Fibroblast of pulmonary artery (primary cell): ENCODE measurements at places on chromosomes 6 and 20.

- DNase-seq, result no peak
Measured at GRCh38 chr20:13081877-13082276, 73.1 kb downstream of the SPTLC3 start.

DNA sequence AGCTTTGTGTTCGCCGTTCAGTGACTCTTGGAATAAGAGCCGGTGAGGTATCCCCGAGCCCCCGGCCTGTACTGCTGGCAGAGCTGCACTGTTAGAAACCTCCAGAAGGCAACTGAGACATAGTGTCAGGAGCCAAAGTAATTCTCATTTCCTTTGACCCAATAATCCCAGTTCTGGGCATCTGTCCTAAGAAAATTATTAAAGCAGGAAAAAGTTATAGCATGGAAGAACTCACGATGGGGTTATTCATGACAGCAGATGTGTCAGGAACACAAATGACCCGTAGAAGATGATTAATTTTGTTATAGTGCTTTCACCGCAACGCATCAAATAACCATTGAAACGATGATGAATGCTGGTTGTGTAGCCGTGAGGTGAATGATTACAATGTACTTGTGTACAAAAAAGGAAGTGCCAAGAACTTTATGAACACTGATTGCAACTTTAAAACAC lies 20.3 kb downstream of the CYP21A2 start:
- no peak for DNase-seq

DNA sequence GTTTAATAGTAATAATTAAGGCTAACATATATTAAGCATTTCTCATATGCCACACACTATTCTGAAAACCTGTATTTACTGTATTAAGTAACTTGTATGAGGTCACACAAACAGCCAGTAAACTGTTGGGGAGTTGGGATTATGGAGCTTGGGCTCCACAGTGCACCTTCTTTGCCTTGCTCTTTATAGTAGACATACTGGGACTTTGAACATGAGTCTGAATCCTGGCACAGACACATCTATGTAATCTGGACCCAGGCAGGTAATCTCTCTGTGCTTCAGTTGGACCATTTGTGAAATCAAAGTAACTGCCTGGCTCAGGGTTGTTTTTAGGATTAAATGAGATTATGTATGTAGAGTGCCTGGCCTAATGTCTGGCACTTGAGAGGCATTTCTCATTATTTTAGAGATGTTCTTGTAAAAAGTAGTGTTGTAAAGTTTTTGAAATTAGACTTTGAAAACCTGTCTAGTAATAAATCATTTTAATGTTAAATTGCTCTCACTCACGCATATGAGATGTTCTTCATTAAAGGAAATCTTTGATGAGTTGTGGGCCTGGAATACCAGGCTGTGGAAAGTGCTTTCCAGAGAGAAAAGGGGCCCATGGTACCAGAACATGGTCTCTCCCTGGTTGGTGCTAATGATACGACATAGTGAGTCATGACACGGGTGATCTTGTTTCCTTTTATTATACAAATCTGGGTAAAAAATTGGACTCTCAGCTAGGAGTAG lies 34.3 kb downstream of the LRRC1 start:
- no peak for DNase-seq

GRCh38 chr20:57009355-57009754 lies 257.1 kb downstream of the BMP7 start:
- DNase-seq, result no peak

GRCh38 chr6:73704798-73705197 lies 8.8 kb downstream of the CD109 start:
- no peak for DNase-seq

GRCh38 chr20:62734881-62735280 lies 26.2 kb downstream of the NTSR1 start:
- DNase-seq, result no peak

DNA sequence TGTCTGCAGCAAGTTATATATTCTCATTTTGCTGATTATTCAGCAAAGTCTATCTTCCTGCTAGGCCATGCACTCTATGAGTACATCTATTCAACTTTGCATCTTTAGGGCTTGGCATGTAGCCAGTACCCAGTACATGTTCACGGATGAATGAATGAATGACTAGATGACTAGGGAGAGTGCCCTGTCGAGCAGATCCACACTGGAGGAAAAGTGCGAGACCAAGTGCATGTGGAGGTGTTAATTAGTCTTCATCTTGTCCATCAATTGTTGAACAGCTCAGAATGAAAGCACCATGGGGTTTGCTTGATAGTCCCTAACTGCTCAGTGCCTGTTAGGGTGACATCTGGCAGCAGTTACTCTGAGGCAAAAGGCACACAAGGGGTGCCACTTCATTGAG lies 30.4 kb downstream of the TM9SF4 start:
- no peak for DNase-seq

- DNase-seq, result no peak
Measured at GRCh38 chr20:19743640-19743995, 14.4 kb upstream of the RIN2 start.

DNA sequence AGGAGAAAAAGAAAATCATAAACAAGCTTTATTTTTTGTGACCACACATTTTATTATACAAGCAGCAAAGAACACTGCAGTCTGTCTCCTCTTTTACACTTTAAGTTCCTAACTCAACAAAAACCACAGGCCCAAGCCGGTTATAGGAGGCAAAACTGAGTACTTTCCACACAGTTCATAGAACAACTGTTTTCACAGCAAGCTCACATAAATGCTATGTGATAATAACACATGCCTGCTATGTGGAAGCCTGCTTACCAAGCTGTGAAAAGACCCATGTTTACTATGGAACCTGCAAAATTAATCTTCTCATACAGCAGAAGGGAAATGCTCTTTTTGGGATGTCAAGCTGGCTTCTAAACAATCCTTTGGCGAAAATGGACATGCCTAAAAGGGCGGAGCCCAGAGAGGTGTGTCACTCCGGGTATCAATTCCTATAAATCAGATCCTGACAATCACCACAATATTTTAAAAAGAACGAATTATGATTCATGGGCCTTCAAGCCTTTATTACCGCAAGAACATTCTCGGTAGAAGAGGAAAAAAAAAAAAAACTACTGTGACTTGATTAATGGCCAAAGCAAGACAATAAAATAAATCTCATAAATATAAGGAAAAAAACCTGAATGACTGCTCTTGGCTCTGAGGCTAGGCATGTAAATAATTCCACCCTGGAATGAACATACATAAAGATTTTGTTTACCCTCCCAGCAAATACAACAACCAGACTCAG lies 2.6 kb downstream of the TRERF1 start:
- no peak for DNase-seq

DNA sequence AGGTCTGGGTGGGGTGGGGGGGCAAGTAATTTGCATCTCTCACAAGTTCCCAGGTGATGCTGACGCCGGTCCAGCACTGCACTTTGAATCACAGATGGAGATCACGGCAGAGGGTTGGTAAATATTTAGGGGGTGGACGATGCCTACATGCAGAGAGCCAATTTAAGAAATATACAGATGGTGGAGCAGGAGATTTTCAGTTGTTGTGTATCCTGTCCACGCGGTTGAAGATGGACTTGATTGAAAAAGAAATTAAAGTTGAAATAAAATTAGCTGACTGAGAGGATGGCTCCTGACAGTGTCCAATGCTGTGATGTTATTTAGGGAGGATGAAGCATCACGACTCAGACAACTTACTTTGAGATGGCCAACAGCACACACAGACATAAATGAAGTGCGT lies 74.6 kb downstream of the PHACTR3 start:
- DNase-seq, result no peak
